ENCODE measurements at places on chromosomes 16 and 17.
A peak's percentile ranks its signal among the peaks of the same experiment; 100 is the strongest.

DNA sequence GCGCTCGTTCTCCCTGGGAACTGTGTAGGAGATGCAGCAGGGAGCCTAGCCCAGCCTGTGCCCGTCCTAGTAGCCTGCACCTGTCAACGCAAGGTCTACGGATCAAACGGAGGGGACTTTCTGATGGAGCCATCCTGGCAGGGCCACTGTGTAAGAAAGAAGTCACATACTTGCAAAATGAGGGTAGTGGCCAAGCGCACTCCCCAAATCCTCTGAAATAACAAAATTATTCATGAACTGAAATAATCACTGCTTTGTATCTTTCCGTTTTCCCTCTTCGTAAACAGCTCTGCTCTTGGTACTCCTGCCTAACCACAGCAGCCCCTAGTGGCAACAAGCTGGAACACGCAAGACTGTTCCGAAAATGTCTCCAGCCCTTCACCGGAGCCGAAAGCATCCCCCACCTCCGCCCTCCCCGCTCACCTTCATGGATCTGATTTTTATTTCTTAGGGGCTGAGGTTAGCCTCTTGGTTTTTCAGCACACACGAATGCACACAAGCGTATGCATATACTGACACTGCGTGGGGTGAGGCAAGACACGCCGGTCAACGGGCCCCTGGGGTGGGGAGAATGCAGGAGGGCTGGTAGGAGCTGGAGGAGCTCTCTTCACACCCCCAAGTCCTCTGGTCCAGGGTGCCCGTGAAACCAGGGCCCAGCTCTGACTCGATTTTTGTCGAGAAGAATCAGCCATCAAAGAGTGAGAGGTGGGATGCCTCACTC lies 100.8 kb downstream of the ABCC12 start:
- H3K27me3 ChIP-seq: peaks cover 18% of the 10 kb centered on the region
- peaks cover 2% of the 10 kb centered on the region for H3K4me1 ChIP-seq
- H3K36me3 ChIP-seq: no peaks in the 10 kb centered on the region

DNA sequence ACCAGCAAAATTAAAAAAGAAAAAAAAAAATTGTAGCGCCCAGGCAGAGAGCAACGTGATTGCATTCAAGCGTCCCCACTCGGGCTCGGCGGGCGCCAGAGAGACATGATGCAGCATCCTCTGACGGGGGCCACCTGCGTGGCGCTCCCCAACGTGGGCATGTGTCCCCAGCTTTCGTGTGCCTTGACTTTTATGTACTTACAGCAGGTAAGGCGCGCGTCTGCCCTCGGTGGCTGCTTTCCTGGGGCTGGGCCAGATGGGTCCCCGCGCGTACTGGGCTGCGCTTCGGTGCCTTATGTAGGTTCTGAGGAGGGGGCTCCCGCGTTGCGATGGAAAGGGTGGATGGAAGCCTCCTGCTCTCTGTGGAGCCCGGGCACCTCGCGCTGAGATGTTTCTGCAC lies 28.4 kb upstream of the RBFOX1 start:
- no peak overlapping the region for H3K4me3 ChIP-seq
- H3K4me1 ChIP-seq: no peaks in the 10 kb centered on the region
- no peak overlapping the region for H3K27ac ChIP-seq
- DNase-seq: no peak

DNA sequence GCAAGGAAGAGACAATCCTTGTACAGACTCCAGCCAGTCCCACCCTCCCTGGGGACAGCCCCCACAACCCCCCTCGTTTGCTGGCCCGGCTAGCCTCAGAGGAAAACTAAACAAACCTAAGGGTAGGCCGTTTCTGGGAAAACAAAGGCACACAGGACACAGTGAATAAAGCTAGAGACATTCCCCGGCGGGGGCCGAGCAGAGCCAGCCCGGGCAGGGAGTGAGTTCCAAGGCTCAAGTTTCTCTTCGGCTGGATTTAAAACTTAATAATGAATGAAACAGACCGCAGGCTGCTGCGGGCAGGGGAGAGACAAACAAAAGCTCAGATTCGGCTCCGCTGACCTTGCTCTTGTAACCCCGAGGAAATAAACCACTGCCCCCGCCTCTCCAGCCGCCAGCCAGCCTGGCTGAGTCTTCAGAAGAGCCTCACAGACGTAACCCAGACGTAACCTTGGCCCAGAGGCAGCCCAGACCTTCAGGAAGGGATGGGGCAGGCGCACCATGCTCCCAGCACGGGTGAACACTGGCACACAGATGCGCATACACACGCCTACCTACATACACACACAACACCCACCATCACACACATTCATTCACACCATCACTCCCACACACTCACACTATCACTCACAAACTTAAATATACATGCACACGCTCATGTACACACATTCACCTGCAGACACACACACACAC lies 216.0 kb downstream of the ZNF423 start:
- no peak for DNase-seq
- no peak overlapping the region for H3K4me3 ChIP-seq
- H3K27ac ChIP-seq: no peak overlapping the region
- H3K4me1 ChIP-seq: no peaks in the 10 kb centered on the region
- no peaks in the 10 kb centered on the region for H3K27me3 ChIP-seq
- no peaks in the 10 kb centered on the region for H3K36me3 ChIP-seq

DNA sequence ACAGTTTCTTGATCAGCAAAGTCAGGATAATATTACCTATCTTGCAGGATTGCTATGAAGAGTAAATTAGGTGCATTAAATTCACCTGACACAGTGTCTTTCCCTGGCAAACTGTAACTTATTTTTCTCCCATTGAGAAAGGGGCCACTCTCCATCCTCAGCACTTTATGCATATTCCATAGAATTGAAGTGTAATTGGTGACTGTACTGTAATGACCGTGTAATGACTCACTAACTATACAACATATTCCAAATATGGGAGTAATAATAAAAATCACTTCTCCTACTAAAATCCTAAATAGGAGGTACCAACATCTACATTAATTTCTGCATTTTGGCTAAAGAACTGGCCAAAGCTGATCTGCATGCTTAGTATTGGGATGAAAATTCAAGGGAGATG lies 141.9 kb upstream of the NOG start:
- no peak for DNase-seq
- H3K27ac ChIP-seq: no peak overlapping the region

DNA sequence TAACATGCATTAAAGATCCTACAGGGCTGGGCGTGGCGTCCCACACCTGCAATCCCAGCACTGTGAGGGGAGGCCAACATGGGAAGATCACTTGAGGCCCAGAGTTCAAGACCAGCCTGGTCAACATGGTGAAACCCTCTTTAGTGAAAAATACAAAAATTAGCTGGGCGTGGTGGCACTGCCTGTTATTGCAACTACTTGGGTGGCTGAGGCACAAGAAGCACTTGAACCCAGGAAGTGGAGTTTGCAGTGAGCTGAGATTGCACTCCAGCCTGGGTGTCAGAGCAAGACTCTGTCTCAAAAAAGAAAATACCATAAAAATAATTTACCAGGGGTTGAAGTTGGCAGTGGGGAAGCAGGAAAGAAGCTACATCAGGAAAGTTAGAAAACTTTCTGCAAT lies 12.9 kb downstream of the TXNDC11 start:
- H3K27ac ChIP-seq: peak overlapping the region; percentile 48
- H3K27me3 ChIP-seq: no peaks in the 10 kb centered on the region
- H3K36me3 ChIP-seq: peaks cover 89% of the 10 kb centered on the region
- peaks cover 60% of the 10 kb centered on the region for H3K4me1 ChIP-seq
- no peak for DNase-seq

DNA sequence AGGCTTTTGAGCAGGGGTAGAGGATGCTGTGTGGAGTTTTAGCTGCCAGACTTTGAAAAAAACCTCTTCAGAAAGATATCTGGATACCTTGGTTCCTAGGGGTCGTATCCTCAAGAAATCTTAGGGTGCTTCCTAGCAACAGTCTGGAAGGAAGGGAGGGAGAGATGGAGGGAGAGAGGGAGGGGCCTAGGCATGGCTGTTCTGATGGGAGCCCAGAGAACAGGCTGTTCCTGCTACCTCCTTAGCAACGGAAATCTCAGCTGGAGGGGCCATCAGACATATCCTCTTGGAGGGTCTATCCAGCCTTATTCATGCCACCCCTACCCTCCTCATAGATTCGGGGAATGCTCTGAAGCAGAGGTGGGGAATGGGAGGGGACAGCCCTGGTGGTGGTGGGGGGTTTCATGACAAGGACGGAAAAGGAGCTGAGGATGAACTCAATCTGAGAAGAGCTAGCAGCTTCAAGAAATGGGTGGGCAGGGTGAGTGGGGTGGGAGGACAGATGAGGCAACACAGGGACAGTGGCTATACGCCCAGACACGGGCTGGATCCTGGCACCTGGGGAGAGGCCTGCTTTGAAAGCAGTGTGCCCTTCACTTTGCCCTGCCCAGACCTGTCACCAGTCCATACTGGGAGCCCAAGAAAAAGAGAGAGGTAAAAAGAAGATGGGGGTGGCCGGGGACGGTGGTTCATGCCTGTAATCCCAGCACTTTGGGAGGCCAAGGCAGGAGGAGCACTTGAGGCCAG lies 2.9 kb upstream of the THRA start:
- H3K4me3 ChIP-seq: no peak overlapping the region
- H3K4me1 ChIP-seq: peaks cover 17% of the 10 kb centered on the region
- H3K36me3 ChIP-seq: no peaks in the 10 kb centered on the region
- no peak overlapping the region for H3K27ac ChIP-seq
- DNase-seq: no peak

DNA sequence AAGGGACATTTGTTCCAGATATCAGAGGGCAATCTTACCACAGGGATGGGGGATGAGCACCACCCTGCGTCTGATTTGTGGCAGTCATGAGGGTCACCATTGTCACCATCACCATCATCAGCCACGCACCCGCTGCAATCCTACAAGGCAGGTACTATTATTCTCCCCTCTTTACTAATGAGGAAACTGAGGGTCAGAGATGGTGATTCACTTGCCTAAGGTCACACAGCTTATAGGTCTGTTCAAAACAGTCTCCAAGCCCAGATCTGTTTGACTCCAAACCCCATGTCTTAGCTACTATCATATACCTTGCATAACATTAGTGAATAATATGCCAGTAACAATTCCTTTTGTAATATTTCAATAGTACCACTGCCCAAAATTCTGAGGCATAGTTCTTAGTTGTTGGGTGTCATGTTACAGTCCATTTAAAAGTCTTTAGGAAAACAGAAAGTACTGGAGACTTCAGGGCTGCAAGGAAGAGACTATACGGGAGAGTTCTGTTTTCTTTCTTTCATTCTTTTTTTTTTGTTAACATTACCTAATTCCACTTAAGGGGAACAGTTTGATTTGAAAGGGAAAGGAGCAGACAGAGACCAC lies 166.4 kb downstream of the C16orf95 start:
- no peaks in the 10 kb centered on the region for H3K4me1 ChIP-seq
- no peaks in the 10 kb centered on the region for H3K27me3 ChIP-seq
- no peaks in the 10 kb centered on the region for H3K36me3 ChIP-seq
- DNase-seq: no peak
- H3K4me3 ChIP-seq: no peak overlapping the region
- H3K27ac ChIP-seq: no peak overlapping the region

DNA sequence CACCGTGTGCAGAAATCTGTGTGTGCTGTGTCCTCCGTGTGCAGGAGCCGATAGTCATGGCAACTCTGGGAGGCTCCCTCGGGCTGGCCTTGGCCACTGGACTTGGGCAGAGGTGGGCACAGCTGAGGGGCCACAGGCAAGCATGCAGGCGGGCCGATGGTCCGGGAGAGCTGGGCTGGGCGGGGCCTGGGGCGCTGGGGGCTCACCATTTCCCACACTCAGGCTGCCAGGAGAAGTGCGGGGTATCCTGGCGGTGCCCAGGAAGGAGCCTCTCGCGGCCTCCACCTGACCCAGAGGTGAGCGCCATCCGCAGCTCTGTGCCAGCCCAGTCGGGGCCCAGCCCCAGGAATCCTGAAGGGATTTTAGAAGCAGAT lies 28.4 kb downstream of the BAHCC1 start:
- DNase-seq: no peak
- no peak overlapping the region for H3K4me3 ChIP-seq
- peaks cover 5% of the 10 kb centered on the region for H3K27me3 ChIP-seq
- no peaks in the 10 kb centered on the region for H3K36me3 ChIP-seq

DNA sequence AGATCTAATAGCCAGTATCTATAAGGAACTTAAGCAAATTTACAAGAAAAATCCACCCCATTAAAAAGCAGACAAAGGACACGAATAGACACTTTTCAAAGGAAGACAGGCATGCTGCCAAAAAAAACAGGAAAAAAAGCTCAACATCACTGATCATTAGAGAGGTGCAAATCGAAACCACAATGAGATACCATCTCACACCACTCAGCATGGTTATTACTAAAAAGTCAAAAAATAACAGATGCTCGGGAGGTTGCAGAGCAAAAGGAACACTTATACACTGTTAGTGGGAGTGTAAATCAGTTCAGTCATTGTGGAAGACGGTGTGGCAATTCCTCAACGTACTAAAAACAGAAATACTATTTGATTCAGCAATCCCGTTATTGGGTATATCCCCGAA lies 9.6 kb downstream of the STX8 start:
- peaks cover 20% of the 10 kb centered on the region for H3K4me1 ChIP-seq
- H3K4me3 ChIP-seq: peak overlapping the region; percentile 31
- H3K36me3 ChIP-seq: peaks cover 37% of the 10 kb centered on the region
- H3K27ac ChIP-seq: no peak overlapping the region

DNA sequence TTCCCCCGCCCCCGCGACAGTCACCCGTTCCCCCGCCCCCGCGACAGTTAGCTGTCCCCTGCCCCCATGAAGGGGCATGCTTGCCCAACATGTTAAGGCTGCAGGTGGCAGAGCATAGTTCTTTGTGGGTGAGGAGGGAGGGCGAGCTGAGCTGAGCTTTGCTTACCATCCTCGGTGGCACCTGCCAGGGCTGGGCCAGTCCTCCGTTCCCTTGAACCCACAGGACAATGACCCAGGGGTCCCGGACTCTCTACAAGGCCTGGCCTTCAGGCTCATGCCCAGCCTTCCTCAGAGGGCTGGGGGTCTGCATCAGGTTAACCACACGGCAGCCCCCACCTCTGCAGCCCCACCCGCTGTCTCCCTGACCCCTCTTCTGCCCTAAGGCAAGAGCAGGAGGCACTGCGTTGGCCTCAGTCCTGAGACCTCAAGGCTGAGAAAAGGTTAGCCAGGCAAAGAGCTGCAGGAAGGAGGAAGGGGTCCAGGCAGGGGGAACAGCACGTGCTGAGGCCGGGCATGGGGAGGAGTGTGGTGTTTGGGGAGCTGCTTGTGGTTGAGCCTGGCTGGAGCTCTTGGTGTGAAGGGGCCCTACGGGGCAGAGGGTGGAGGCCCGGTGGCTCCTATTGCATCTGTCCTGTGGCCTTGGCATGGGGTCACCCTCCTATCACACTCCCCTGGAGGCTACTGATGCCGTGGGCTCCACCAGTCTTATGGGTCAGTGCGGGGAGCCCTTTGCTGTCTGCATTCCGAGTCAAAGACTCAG lies 11.4 kb upstream of the DOC2B start:
- H3K27me3 ChIP-seq: no peaks in the 10 kb centered on the region
- H3K36me3 ChIP-seq: no peaks in the 10 kb centered on the region
- no peak for DNase-seq
- H3K4me3 ChIP-seq: no peak overlapping the region
- no peaks in the 10 kb centered on the region for H3K4me1 ChIP-seq

Measured in activated T-helper 2 cell treated with anti-CD3 and anti-CD28 coated beads, Interferon-gamma antibody, Interleukin-2, Interleukin-4, amounts not matched to agents 10 μg/mL and 5 μg/mL and 100 μg/mL, durations not matched to agents 14 hours and 24 hours and 36 hours (primary cell).